ENCODE measurements at places on chromosomes 3 and 15. TPM values are rescaled to one million over a fixed set of nuclear protein-coding genes. Genes with fewer than 3 reads are reported as not detected.
A peak's percentile ranks its signal among the peaks of the same experiment; 100 is the strongest.

DNA sequence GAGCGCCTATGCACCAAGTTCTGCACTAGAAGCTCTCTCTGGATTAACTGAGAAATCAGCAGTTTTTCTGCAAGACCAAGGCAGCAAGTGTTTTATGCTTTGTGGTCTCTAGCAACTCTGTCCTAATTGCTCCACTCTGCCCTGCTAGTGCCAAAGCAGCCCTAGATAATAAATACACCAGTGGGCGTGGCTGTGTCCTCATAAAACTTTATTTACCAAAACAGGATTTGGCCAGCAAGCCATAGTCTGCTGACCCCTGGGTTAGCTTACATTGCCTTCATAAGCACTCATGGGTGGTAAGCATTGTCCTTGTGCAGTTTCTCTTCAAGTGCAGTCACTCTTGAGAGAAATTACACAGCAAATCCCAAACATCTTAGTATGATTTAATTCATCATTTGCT lies 30.7 kb upstream of the SLC24A5 start:
- peak; percentile 53 for DNase-seq

The NTRK3 gene
- polyA plus RNA-seq = 9.1 TPM

DNA sequence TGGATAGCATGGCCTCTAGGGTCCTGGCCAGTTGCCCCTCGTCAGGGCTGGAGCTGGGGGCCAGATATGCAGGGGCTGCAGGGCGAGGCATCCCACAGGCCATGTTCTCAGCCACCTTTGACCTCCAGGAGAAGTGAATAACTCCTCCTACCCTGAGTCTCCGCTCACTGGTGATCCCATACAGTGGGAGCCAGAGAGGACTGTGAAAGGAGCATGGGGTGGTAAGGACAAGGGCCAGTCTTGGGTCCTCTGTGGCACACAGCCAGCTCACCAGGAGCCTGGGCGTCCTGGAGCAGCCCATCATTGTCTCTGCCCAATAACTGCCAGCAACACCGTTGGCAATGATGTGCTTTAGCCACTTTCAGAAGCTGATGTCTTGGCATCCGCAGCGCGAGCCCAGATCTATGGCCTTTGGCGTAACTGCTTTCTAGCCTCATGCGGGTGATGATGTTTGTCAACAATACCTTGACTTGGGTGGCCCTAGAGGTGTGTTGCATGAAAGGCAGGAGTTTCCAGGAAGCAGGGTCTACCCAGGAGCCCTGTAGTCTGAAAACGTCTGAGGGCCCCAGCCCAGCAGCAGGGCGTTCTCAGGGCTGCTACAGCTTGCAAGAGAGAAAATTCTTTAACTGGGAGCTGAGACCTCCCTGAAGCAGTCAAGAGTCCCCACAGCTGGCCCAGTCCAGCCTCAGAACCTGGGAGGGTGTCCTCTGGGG lies 61.1 kb upstream of the IQSEC1 start:
- no peak for DNase-seq

GRCh38 chr3:16803019-16803418 lies 81.7 kb upstream of the PLCL2 start:
- no peak for DNase-seq

- peak; percentile 37 for DNase-seq
Measured at GRCh38 chr3:73745526-73746191, 120.9 kb upstream of the PDZRN3 start.

GRCh38 chr15:60627298-60627943 lies 148.5 kb upstream of the ICE2 start:
- no peak for DNase-seq

The UCN2 gene
- 0.26 TPM for polyA plus RNA-seq

DNA sequence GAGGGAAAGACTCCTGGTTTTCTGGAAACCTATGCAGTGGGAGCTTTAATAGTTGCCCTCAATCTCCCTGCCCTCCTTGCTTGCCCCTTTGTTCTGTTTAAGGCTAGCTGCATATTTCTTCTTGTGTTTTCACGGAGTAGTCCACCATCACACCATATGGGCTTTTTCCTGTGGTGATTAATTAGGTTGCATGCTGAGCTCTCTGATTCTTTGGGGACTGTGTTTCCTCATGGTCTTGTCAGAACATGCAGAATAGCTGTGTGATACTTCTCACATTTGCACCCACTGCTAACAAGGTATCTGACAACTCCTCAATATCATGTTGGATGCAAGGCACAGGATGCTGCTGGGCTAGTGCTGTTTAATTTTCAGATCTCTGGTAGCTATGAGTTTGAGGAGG lies 139.6 kb downstream of the PTPRG start:
- no peak for DNase-seq

The C3orf20 gene
- 0.77 TPM for polyA plus RNA-seq

DNA sequence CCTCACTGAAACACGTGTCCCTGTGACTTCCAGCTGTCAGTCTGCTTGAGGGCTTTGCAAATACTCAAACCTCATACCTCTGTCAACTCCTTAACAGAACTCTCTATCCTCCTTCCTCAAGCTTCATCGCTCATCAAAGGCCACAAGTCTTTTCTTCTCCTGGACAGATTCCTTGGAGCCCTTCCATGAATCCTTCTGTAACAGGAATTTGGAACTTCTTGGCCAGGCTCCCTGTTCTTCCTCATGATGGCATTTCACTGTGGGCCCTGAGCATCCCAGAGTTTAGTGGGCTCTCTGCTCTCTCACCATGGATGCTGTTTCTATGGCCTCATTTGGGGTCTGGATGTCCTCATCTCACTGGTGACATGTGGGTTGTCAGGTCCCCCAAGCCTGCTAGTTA lies 105.0 kb upstream of the TLE3 start:
- no peak for DNase-seq

All from renal pelvis (tissue), 12 donors.